Fibroblast of mammary gland (primary cell): ENCODE measurements at places on chromosomes 4 and X.

GRCh38 chr4:159787901-159788300, 685.0 kb downstream of the RAPGEF2 start:
- DNase-seq: no peak

- no peak for DNase-seq
These were observed 21.4 kb downstream of the GAB3 start for GRCh38 chrX:154729439-154729838.

DNA sequence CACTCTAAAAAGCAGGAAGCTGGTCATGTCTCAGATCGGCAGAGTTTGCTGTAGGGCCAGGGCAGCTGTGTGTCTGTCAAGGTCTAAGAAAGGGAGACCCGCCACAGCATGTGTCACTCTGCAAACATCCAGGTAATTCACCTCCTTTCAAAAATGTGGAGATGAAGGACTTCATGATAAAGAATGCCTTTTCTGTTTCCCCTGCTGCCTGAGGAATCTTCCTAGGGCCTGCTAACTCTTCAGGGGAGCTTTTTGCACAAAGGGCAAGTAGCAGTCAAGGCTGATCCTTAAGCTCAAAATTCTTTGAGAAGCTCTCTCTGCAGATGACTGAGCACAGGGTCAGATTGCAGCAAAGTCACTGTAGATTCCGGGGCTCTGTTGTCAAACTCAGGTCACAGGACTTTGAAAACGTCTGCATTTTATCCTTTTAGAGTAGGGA, 21.1 kb downstream of the RASL11B start:
- no peak for DNase-seq

DNA sequence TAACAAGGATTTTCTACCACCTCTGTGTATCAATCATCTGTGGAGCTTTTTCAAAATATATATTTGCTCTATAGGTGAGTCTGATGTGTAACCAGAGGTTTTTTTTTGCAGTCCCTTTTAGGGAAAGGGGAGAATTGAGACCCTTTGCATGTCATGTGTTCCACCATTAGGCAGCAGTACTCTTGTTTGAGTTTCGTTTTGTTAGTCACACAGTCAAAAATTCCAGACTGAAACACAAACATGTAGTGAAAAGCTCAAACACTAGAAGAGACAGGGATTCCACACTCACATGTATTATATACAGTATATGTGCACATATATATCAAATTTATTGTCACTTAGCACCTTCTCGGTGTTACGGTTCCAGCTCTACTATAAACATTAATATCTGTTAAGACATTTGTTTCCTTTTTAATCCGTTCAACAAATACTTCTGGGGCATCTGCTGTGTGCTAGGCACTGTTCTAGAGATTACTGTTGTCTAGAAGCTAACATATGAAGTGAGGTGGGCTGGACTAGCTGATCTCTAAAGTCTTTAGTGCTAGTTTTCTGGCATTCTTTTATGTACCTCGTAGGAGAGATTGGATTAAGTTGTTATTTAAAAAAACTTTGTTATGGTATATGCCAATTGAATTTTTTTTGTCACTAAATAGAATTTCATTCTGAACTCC, 5.5 kb downstream of the USP9X start:
- DNase-seq: no peak

GRCh38 chr4:37988670-37989069, 28.5 kb downstream of the PTTG2 start:
- no peak for DNase-seq

GRCh38 chr4:156896527-156896926, 75.1 kb downstream of the PDGFC start:
- no peak for DNase-seq

GRCh38 chrX:35682476-35682875, 115.7 kb upstream of the MAGEB16 start:
- no peak for DNase-seq

DNA sequence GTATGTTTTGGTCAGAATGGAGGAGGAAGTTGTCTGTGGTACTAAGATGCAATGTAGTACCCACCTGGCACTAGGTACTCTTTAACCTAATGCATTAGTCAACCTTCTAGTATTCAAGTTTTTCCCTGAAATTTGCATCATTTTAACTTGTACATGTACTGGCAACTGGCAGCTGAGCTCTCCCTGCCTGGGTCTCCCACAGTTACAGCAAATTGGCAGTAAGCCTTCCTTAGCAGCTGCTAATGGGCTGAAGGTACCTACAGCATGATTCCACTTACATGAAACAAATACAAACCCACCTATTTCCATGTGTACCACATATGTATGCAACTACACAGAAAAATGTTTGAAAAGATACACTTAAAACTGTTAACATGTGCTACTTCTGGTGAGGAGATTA, 8.1 kb upstream of the KLHL2 start:
- no peak for DNase-seq

GRCh38 chrX:150813922-150814321, 84.5 kb downstream of the CD99L2 start:
- DNase-seq: peak; percentile 20

- DNase-seq: no peak
These were observed 4.9 kb upstream of the MAGEB17 start for GRCh38 chrX:16162391-16162790.

DNA sequence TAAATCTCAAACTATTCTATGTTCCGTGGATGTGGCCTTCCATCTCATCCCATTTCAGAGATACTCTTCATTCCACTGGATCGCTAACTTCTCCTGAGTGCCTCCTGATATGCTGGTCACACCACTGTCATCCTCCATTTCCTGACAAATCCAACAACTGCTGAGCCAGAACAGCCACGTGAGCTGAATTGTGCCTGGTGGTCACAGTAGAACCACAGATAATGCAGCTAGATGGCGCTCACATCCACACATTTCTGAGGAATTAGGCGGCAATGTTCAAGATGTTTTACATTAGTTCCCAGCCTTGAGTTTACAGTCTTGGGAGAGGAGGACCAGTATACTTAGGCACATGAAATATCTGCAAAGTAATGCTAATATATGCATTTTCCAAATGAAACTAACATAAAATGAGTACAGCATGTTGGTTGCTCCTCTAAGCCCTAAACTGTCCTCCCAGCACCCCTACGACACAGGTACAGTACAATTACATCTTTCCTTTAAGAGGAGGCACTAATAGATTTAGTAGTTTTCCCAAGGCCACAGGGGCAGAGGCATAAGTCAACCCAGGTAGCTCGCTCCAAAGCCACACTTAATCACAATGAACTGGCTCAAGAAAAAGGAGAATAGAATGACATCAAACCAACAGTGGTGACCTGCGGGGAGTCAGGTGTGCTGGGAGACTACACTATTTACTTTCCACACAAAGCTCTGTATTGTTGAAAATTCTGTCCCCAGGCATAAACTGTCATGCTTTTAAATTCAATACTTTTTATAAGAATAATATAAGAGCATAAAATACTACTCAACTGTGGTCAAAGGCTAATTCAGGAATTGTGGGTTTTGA, 134.2 kb downstream of the CHIC2 start:
- peak; percentile 94 for DNase-seq

GRCh38 chrX:39613997-39614679, 483.6 kb downstream of the BCOR start:
- no peak for DNase-seq

GRCh38 chr4:5962416-5962815, 55.8 kb downstream of the C4orf50 start:
- DNase-seq: no peak

DNA sequence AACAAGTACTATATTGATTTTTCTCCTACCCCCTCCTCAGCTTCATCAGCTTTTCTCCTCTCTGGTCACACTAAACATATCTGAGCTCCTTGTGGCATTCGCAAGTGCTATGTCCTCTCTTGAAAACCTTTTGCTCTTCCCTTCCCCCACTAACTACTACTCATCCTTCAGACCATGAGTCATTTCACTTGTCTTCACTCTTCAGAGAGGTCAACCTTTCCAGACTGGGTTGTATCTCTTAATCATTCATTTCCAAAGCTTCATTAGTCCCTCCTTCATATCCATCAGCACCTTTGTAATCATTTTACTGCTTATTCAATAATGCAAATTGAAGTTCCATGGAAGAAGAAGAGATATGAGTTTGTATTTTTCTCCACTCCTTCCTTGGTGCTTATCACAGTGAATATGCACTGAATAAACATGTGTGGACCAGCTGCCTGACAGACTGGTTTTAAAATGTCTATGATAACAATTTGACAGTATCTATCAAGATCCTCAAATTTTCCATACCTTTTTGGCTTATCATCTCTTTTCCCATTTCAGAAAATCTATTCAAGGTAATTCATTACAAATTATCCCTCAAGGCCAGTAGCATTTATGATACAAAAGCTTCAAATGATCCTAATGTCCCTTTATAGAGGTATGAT, 28.4 kb downstream of the DDX60L start:
- peak; percentile 87 for DNase-seq

DNA sequence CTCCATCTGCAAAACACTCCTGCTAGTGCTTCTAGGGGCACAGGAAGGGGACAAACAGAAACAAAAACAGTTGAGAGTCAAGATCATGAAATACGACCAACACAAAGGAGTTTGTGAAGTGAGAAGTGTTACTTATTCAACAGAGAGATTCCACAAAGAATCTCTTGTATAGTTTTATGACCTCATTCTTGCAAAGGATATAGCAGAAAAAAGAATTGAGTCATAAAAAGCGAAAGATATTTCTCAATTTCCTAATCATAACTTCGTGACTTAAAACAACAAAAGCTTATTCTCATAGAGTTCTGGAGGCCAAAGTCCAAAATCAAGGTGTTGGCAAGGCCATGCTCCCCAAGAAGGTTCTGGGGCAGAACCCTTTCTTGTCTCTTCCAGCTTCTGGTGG, 40.7 kb downstream of the TIGD4 start:
- DNase-seq: peak; percentile 18

- DNase-seq: no peak
These were observed 176.3 kb upstream of the GK2 start for GRCh38 chr4:79584352-79584751.

- no peak for DNase-seq
These were observed 422.5 kb upstream of the FSTL5 start for GRCh38 chr4:162586266-162586665.

GRCh38 chr4:102564399-102565059, 63.4 kb downstream of the NFKB1 start:
- DNase-seq: peak; percentile 88

- DNase-seq: no peak
These were observed 191.5 kb upstream of the NR3C2 start for GRCh38 chr4:148633720-148634119.

GRCh38 chrX:44997282-44997812, 124.4 kb downstream of the KDM6A start:
- no peak for DNase-seq

DNA sequence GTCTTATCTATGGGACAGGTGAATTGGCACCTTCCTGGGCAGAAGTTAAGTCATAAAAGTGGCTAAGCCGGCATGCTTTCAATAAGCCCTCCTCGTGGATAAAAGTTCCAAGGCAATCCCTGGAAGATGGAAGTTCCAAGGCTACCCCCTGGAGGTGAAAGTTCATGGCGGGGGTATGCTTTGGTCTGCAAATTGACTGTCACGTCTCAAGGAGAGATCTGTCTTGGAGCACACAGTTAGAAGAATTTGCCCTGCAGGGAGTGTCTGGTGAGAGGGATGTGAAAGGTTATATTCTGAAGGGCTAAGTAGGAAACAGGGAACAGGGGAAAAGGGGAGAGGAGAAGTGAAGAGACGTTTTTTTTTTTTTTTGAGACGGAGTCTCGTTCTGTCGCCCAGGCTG, 26.2 kb upstream of the GPR173 start:
- DNase-seq: no peak

GRCh38 chr4:118322831-118323502, 29.8 kb downstream of the PRSS12 start:
- no peak for DNase-seq

- DNase-seq: no peak
These were observed 16.4 kb downstream of the C1QTNF7 start for GRCh38 chr4:15444276-15444675.

DNA sequence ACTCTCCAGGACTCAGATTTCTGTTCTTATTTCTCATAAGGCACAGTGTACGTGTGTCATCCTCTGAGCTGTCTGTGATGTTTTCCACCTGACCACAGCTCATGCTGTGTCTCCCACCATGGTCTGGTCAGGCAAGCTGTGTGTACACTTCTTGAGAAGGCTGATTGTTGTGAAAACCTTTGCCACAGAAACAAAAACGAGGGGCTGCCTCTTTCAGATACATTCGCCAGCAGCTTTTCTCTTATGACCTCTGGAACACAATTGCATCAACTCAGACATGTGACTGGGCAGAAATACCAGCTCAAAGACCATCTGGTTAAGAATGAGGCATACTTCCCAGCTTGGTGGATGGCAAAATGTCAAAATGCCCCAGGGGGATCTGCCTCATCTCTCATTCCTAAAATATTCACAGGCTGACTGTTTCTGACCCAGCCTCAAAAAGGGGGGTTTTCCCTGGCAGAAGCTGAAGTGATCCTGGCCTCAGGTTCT, 46.1 kb downstream of the PGRMC2 start:
- DNase-seq: peak; percentile 98

DNA sequence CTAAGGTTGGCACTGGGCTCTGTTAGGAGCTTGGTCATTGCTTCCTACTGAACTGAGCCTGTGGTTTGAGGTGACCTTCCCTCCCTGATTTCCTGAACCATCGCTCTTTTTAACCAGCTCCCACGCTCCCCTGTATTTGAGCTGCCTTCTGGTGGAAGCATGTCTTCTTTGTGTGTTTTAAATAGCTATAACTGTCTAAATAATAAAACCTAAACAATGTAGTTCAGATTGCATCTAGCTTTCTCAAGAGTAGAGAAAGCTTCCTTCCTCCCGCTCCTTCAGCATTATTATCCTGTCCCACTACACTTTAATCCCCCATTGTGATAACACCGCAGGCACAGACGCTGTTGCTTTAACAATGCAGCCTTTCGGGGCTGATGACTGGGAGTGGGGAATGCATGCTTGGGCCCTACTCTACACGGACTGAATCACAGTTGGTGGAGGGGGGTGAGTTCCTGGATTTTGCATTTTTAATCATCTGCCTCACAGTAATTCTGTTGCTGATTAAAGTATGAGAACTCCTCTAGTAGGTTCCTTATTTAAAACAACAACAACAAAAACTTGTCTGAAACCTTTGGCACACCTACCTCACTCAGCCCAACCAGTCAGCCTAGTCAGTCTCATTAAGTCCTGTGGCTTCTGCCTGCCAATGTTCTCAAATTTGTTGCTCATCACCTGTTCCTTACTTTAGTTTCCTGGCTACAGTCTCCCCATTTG, 6.6 kb downstream of the SMS start:
- peak; percentile 53 for DNase-seq

DNA sequence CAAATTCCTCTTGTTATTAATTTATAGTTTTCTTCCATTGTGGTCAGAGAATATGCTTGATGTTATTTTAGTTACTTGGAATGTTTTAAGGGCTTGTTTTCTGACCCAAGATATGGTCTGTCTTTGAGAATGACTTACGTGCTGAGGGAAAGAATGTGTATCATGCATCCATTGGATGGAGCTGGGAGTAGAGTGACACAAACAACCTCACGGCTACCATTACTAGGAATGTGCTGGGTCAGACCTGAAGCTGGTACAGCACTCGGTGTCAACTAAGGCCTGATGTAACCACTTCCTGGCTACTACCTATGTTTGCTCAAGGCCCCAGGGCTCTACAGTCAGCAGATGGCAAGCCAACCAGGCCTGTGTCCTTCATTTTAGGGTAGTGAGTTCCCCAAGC, 257.8 kb downstream of the FAT4 start:
- DNase-seq: no peak

GRCh38 chr4:92122911-92123310, 180.9 kb upstream of the GRID2 start:
- DNase-seq: no peak
